NCI-H446 (cell line): ENCODE measurements at places on chromosomes 11 and 22.

GRCh38 chr11:19853920-19854319 is 141.3 kb downstream of the NAV2 start:
- DNase-seq: peak; percentile 29

DNA sequence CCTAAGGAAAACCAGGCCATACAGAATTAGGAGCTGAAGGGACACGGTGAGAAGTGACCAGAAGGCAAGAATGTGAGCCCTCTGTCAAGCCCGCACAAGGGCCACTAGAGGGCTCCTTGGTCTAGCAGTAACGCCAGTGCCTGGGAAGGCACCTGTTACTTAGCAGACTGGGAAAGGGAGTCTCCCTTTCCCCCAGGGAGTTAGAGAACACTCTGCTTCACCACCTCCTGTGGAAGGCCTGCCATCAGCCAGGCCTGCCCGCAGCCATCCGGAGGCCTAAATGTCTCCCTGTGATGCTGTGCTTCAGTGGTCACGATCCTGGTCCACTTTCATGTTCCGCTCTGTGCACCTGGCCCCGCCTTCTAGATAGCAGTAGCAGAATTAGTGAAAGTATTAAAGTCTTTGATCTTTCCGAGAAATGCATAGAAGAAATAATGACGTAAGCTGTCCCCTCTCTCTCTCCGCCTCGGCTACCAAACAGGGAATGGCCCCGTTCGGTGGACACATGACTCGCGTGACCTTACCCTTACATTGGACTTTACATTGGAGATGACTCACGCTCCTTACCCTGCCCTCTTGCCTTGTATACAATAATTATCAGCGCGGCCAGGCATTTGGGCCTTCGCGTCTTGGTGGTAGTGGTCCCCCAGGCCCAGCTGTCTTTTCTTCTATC is 10.7 kb upstream of the GSTP1 start:
- no peak for DNase-seq

DNA sequence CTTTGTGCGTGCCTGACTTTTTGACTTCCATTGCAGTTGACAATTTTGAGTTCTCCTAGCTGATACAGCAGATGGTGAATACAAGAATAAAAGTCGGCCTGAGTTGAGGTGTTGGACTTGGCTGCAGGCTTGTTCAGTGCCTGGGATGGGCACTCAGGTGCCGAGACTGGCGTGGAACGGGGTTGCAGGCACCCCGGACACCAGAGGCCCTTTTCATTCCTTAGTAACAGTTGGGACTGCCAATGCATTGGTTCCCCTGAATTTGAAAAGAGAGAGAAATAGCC is 1.3 kb downstream of the PHRF1 start:
- no peak for DNase-seq

- no peak for DNase-seq
These were observed 7.1 kb upstream of the PDGFB start for GRCh38 chr22:39251762-39252460.

DNA sequence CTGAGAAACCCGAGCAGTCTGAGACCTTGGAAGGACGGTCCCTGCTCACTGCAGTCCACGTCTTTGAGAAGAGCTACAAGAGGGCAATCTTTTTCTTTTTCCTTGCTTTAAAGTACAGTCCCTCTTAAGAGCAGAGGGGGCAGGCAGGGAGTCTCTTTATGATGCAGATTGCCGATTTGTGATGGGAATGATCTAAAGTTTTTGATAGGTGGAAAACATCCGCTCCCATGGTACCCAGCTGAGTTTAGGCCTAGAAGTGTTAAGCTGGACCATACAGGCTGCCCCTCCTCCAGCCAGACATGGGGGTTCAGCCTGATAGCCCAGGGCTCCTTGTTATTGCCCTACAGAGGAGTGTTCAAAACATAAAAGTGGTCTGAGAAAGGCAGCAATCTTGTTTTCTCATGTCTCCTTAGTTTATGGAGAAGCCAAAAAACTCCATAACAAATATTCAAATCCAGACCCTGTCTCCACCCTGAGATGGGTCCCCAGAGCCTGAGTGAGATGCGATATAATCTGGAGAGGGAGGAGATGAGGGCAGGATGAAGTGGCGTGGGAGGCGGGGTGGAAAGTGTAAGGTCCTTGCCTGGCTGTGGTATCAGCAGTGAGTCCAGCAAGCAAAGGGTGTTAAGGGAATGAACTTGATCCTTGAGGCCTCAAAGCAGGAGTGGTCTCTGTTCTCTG is 135.1 kb downstream of the FDX1 start:
- DNase-seq: no peak

GRCh38 chr22:19932367-19933206 is 9.0 kb upstream of the COMT start:
- DNase-seq: peak; percentile 12

DNA sequence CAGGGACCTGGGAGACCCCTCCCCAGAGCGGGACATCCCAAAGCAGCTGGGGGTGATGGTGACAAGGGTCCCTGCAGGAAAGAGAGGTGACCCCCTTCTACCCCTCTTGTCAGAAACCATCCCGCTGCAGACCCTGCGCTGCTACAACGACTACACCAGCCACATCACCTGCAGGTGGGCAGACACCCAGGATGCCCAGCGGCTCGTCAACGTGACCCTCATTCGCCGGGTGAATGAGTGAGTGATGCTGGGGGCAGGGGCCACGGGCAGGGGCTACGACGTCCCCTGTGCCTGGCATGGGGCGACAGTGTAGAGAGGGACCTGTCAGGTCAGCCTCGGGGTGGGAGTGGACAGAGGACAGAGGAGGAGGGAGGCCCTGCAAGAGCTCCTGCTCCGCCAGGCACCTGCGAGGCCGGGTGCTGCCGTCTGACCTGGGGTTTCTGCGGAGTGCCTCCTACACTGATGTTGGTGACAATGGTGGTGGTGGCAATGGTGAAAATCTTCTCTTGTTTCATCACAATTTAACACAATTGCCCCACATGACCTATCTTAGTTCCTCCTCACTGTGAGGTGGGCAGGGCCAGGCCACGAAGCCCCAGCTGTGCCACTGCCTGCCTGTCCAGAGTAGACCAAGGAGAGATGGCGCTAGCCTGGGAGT is 9.8 kb downstream of the CSF2RB start:
- no peak for DNase-seq

GRCh38 chr22:17943533-17944249 is 80.7 kb downstream of the MICAL3 start:
- no peak for DNase-seq

- no peak for DNase-seq
These were observed 12.3 kb upstream of the ASPHD2 start for GRCh38 chr22:26416670-26417276.

DNA sequence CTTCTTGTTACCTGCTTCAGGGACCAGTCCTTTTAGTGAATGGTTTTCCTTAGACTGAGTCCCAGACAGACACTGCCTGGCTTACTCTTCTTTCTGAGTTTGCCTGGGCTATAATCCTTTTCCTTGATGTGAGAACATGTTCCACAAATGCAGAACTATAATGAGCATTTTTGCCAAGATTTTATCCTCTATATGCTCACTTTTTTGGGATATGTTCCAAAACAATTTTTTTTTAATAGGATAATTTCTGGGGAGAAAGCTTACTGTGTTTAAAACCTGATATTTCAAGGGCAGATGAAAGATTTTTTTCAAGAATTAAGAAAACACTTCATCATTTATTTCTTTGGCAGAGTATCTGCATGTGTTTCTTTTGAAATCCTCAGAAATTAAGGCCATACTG is 110.0 kb upstream of the TENM4 start:
- DNase-seq: no peak

- DNase-seq: no peak
These were observed 259.7 kb upstream of the PLET1 start for GRCh38 chr11:112520354-112520753.

DNA sequence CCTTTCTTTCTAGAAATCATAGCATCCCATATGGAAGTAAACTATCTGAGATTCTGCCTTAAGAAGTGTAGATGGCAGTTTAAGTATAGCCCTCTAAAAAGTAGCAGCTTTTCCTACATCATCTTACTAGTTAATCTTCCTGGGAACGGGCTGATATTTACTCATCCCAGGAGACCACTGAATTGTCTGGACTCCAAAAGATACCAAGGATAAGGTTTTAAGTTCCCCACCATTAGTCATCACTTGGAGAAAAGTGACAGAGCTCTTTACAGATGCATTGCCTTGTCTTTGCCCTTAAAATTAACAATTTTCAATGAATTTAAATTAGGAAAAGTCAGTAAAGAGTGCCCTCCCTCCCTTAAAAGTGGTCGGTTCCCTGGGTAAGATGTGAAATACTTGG is 129.5 kb downstream of the MAML2 start:
- DNase-seq: no peak

DNA sequence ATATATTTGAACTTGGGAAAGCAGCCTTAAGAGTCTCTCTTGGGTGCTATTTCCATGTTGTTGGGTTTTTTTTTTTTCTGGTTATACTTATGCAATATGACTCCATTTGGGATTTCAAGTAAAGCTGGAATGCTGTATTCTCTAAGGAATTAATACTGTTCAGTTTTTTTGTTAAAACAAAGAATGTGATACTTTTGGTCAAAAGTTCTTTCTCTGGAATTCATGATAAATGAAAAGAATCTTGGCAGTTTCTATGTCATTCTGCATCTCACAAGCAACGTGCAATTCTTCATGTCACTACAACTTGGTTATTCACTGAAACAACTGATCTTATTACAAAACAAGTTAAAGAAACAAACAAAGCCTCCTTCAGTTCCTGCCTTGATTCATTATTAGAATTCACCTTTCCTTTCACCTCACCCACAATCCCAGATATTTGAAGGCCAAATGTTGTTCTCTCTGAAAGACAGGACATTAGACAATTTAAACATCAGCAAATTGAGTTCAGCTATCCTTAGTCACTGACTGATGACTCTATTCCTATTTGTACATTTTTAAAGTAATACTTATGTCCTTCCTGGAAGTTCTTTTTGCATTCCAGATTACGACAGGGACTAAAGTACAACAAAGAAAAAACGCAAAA is 176.2 kb downstream of the SBF2 start:
- DNase-seq: no peak

GRCh38 chr22:24486501-24486921 is 8.6 kb upstream of the UPB1 start:
- no peak for DNase-seq

DNA sequence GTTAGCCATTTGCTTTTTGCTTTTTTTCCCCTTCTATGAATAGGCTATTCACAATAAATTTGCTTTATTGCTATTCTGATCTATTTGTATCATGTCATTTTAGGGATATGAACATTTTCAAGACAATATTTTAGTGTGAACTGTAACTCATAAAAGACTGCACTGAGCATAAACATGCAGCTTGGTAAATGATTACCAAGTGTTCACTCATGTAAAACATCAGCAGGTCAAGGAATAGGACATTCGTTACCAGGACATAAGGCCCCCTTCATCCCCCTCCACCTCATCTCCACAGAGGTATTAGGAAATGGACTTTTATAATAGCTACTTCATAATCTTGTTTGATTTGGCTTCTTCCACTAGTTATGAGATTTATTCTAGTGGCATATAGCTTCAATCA is 12.4 kb downstream of the NLRP14 start:
- no peak for DNase-seq

- DNase-seq: no peak
These were observed 30.2 kb upstream of the SWAP70 start for GRCh38 chr11:9633679-9634078.

DNA sequence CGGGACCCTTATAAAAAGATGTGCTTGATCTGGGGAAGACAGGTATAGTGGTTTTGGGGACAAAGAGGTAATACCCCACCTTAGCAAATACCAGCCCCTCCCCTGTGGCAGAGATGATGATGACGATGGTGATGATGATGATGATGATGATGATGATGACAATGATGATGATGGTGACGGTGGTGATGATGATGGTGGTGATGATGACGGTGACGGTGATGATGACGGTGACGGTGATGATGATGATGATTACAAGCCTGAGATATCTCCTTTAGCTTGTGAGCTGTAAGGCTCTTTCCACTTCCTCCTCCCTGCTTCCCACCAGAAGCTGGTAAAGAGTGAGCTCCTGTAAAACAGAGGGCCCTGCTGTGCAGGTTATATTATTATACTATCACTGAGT is 89.5 kb upstream of the TMEM45B start:
- DNase-seq: no peak

- DNase-seq: no peak
These were observed 93.4 kb downstream of the TEAD1 start for GRCh38 chr11:12767577-12767976.

- DNase-seq: no peak
These were observed 6.5 kb upstream of the MIAT start for GRCh38 chr22:26650722-26651421.

DNA sequence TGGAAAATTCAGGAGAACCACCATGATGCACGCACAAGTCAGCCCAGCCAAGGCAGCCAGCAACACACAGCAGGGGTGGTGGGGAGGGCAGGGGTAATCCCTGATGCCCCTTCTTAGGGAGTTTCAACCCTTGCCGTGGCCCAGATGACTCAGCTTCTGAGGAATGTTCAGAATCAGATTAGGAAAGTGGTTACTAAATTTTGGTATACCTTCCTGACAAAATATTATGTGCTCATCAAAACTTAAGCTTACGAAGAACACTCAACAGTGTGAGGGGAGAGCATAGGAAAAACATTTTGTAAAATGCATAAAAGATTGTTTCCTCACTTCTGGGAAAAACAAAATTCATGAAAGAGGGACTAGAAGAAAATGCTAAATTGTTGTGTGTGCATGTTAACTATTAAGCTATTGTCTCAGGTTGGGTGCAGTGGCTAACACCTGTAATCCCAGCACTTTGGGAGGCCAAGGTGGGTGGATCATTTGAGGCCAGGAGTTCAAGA is 32.1 kb downstream of the SERPIND1 start:
- DNase-seq: no peak

DNA sequence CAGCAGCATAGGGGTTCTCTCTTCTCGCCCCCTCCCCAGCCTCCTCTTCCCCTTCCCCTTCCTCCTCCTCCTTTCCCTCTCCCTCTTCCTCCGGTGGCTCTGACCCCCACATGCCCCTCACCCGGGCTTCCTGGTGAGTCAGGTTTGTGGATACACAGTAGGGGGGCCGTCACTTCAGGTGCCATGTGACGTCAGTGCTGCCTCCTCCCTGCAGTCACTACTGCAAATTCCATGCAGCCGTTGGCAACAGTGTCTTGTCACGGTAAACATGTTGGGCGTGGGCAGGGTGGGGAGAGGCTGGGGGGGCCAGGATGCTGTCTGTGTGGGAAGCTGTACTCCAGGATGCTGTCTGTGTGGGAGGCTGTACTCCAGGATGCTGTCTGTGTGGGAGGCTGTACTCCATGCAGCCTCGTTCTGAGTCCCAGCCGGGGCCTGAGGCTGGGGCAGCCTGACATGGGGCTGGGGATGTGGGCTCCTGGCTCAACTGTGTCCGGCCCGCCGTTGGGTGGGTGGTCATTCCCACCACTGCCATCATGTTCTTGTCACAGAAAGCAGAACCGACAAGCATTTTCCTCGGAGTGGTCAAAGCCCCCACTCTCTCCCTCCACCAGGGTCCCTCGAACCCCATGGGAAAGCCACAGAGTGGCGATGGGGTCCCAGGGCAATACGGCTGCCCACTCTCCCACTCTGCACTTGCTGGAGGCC is 2.4 kb upstream of the MUC2 start:
- no peak for DNase-seq

- DNase-seq: no peak
These were observed 21.0 kb upstream of the WNT7B start for GRCh38 chr22:45997777-45998637.

- no peak for DNase-seq
These were observed 755.7 kb downstream of the KCNA4 start for GRCh38 chr11:29260939-29261705.
